ENCODE measurements at places on chromosomes 13 and 19. TPM values are rescaled to one million over a fixed set of nuclear protein-coding genes. Genes with fewer than 3 reads are reported as not detected.

DNA sequence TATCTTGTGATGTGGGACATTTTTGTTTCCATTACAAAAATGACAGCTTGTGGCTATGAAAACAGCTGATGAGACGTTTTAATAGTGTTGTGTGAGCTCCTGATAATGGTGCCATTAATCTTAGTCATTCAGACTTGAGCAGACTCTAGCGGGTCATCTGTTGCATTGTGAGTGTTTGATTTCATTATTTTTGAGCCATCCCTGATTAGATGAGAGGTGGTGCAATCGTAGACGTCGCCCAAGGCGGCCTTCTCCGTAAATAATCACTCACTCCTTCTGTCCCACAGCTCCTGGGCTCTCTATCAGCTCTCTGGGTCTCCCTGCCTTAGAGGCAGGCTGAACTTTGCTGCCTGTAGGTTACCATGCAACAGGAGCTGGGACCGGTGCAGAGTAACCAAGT lies 528.0 kb upstream of the SGCG start:
- DNase-seq = no peak
- no peak overlapping the region for H3K4me3 ChIP-seq
- no peaks in the 10 kb centered on the region for H3K36me3 ChIP-seq
- no peaks in the 10 kb centered on the region for H3K4me1 ChIP-seq
- no peaks in the 10 kb centered on the region for H3K27me3 ChIP-seq
- no peak overlapping the region for H3K27ac ChIP-seq

GRCh38 chr13:24693862-24694471 lies 13.8 kb downstream of the ATP12A start:
- peak; percentile 50 for DNase-seq
- no peak overlapping the region for H3K27ac ChIP-seq
- H3K27me3 ChIP-seq = peaks cover 13% of the 10 kb centered on the region
- no peaks in the 10 kb centered on the region for H3K4me1 ChIP-seq
- H3K36me3 ChIP-seq = no peaks in the 10 kb centered on the region

- H3K27me3 ChIP-seq = peaks cover 10% of the 10 kb centered on the region
- H3K27ac ChIP-seq = peak overlapping the region; percentile 77
- no peak for DNase-seq
- peak overlapping the region; percentile 67 for H3K4me3 ChIP-seq
- no peaks in the 10 kb centered on the region for H3K36me3 ChIP-seq
- peaks cover 51% of the 10 kb centered on the region for H3K4me1 ChIP-seq
Measured at GRCh38 chr19:1286487-1287353, 1.0 kb downstream of the EFNA2 start.

- H3K27me3 ChIP-seq = no peaks in the 10 kb centered on the region
- DNase-seq = no peak
- H3K27ac ChIP-seq = no peak overlapping the region
- H3K4me3 ChIP-seq = no peak overlapping the region
- no peaks in the 10 kb centered on the region for H3K4me1 ChIP-seq
- no peaks in the 10 kb centered on the region for H3K36me3 ChIP-seq
Measured at GRCh38 chr13:25768838-25769237, 283.0 kb downstream of the SHISA2 start.

SHD gene
- polyA plus RNA-seq = 4.0 TPM

- DNase-seq = no peak
- no peaks in the 10 kb centered on the region for H3K4me1 ChIP-seq
- H3K4me3 ChIP-seq = no peak overlapping the region
- no peaks in the 10 kb centered on the region for H3K36me3 ChIP-seq
Measured at GRCh38 chr13:91459485-91459884, 61.1 kb downstream of the GPC5 start.

PDX1 gene
- polyA plus RNA-seq = 20.0 TPM

ZNF285 gene
- polyA plus RNA-seq = 5.6 TPM

DNA sequence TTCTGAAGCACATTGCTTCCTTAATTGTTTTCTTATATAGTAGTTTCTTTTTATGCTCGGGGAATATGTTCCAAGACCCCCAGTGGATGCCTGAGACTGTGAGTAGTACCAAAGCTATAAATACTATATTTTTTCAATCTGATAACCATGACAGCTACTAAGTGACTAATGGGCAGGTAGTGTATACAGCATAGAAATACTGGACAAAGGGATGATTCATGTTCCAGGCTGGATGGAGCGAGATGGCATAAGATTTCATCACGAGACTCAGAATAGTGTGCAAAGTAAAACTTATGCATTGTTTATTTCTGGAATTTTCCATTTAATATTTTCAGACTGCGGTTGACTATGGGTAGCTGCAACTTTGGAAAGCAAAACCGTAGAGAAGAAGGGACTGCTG lies 47.9 kb upstream of the OLFM4 start:
- H3K27me3 ChIP-seq = no peaks in the 10 kb centered on the region
- H3K4me1 ChIP-seq = no peaks in the 10 kb centered on the region
- no peak for DNase-seq

GRCh38 chr13:46145135-46145534 lies 36.8 kb downstream of the LCP1 start:
- peaks cover 6% of the 10 kb centered on the region for H3K27me3 ChIP-seq
- no peak overlapping the region for H3K27ac ChIP-seq
- H3K4me3 ChIP-seq = no peak overlapping the region
- H3K36me3 ChIP-seq = no peaks in the 10 kb centered on the region

CEBPG gene
- polyA plus RNA-seq = 62.9 TPM

- no peaks in the 10 kb centered on the region for H3K27me3 ChIP-seq
- H3K4me1 ChIP-seq = peaks cover 40% of the 10 kb centered on the region
- peak; percentile 99 for DNase-seq
- peak overlapping the region; percentile 99 for H3K27ac ChIP-seq
- peaks cover 27% of the 10 kb centered on the region for H3K36me3 ChIP-seq
Measured at GRCh38 chr19:752652-753517, 2.0 kb downstream of the MISP start.

DNA sequence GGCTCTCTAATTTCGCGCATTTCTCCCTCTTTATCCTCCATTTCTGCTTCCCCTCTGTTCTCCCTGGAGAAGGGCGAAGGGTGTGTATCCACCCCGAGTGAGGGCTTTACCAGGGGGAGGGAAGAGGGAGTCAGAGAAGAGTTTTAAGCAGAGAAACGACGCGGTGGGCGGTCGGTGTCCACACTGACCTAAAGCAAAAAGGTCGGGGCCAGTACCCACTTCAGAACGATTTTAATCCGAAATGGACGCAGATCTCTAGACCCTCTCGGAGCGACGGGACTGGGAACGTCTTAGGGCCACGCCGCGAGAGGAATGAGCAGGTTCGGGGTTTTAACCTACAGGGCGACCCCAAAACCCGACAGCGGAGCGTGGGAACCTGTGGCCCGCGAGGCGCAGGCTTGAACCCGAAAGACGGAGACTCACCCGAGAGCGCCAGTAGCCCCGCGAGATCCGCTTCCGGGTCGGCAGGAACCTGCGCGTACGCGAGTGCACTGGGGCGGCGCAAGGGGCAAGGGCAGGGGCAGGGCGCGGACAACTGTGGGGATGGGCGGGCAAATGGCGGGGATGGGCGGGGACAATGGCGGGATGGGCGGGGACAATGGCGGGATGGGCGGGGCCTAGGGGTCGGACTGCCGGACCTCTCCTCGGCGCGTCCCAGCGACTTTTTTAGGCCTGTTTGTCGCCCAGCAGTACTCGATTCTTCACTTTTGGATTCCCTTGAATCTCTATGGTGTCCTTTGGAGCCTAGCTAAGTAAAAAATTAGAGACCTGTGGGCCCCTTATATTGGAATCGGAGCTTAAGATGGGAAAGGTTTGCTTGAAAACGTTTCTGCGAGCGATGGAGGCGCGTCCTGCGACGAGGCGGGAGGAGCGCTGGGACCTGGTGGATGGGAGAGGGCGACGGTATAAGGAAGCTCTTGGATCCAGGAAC lies at the start of gene ZNF677:
Gene ZNF677 (minus strand): TSS at position 463 of the 931 bp plus-strand sequence. CDS start 3,323 bp downstream, outside the sequence.
- peak within 1 kb of the TSS; percentile 75 for H3K27ac ChIP-seq
- H3K27me3 ChIP-seq = no peaks in the 10 kb centered on the region
- peaks cover 22% of the 10 kb centered on the region for H3K36me3 ChIP-seq
- no peaks in the 10 kb centered on the region for H3K4me1 ChIP-seq

Measured in large intestine (tissue), 12 donors.